T-helper 17 cell (primary cell): ENCODE measurements at places on chromosomes 5 and 9.

DNA sequence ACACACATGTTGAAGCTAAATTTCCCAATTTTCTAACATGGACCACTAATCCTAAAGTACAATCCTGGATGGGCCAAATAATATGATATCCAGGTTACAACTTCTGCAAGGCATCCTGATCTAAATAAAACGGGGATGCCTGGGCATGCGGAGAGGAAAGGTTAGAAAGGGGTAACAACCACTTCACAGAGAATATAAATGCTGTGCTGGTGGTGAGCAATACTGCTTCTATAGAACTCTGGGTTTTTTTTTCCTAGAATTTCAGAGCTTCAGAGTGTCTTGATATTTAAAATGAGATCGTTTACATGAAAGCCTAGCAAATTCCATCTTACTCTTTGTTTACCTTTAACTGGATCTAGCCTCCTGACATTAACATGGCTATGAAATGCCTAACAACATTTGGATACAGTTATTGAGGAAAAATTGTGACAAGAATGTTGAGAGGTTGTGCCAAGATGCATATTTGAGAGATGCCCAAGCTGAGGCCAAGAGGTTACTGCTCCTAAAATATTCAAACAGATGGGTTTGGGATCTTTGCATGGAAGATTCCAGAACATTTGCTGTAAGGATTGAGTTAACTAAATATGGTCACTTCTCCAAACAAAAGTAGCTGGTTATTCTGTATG, 22.4 kb downstream of the TNFAIP8 start:
- no peak for DNase-seq

DNA sequence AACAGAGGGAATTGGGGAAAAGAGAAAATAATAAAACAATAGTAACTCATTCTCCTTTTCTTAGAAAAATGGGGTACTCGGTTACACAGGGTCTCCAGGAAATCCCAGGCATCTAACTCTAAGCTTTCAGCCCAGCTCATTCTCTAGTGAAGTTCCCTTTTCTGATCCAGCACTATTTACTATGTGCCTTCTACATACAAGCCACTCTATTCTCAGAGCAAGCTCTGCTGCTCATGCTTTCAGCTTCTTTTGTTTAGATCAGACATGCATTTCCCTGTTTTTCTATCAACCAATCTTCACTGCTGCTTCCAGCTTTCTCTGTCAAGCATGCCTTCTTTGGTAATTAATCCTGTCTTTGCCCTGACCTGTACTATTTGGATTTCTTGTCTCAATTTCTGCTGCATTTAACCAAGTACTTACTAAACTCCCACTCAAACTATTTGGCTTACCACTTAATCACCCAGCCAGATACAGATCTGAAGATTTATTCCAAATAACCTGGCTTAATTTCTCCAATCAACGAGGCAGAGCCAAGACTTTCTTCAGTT, 25.3 kb downstream of the OSMR start:
- no peak for DNase-seq

DNA sequence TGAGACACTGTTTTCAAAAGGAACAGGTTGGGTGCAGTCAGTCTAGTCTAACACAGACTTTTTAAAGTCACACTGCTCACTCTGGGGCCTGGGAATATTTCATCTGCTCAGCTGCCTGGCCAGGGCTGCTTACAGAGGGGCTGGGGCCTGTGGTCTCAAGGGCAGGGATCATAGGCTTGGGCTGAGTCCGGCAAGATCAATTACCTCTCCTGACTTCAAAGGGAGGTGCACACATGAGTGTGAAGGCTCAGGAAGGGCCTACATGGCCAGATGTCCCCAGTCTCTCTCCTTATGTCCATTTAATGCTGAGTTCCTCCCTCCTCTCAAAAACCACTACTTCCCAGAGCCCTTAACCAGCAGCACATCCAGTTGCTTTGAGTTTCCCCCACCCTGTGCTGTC, 247.2 kb downstream of the HSPA4 start:
- no peak for DNase-seq

DNA sequence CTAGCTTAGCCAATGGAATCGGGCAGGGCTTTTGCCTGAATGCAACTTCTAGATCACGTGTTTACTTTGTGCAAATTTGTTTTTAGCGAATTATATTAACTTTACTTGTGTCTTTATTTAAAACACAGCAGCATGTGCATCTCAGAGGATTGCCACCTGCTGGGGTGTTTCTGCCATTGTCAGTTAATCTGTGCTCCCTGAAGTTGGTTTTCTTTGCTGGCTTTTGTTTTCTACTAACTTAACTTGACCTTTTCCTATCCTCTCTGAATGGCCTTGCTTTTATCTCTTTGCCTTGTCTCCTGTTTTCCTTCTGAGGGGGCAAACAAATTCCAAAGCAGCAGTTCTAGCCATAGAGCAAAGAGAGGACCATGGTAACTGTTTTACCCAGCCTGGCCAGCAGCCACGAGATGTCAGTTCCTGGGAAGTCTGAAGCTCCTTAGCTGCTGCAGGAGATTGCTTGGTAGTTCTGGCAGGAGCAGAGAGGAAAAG, 67.6 kb downstream of the ARHGEF28 start:
- no peak for DNase-seq
